ENCODE measurements at places on chromosomes 7 and 10.
A peak's percentile ranks its signal among the peaks of the same experiment; 100 is the strongest.

DNA sequence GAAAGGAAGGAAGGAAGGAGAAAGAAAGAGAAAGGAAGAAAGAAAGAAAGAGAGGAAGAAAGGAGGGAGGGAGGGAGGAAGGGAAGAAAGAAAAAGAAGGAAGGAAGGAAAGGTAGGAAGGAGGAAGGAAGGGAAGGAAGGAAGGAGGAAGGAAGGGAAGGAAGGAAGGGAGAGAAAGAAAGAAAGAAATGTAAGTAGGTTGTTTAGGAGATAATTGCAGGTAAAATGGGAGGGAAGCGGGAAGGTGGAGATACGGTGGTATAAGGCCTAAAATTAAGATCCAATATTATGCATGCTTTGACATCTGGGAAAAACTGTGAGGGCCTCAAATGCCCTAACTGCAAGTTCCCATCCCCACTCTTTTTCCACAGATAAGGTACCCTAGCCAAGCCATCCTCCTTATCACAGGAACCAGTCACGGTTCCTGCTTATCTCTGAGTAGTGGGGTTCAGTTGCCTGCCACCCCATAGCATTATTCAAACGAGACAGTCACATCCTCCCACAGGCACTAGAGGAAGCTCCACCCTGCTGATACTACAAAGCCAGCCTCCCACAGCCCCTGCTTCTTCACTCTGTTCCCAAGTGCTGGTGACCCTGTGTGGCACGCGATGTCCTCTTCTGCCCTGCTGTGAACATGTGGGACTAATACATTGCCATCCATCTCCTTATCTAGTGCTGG, 28.7 kb downstream of the ST8SIA6 start:
- no peak for DNase-seq

- no peak for DNase-seq
Measured at GRCh38 chr10:63384001-63384400, 81.8 kb downstream of the JMJD1C start.

- peak; percentile 87 for DNase-seq
Measured at GRCh38 chr7:2736411-2736914, 48.5 kb downstream of the AMZ1 start.

- DNase-seq = peak; percentile 96
Measured at GRCh38 chr10:119028900-119029612, 458 bp upstream of the NANOS1 start.

- no peak for DNase-seq
Measured at GRCh38 chr7:38842746-38843145, 66.2 kb downstream of the VPS41 start.

DNA sequence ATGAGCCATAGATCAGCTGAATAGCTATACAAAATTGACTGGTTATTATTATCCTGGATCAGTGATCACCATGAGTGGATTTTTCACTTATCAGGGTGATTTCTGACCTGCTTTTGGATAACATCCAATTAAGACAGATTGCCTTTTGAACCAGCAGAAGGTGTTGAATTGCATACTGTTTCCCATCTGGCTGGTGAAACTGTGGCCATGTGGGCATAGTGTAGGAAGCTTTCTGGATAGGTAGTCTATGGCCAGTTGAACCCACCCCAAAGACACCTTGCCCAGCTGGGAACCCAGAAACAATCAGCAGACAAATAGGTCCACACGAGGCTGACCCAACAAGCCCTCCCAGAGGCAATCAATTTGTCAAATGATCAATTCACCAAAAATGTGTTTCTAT, 29.3 kb downstream of the DNAJC12 start:
- DNase-seq = no peak

- no peak for DNase-seq
Measured at GRCh38 chr7:92325858-92326257, 80.1 kb downstream of the ANKIB1 start.

DNA sequence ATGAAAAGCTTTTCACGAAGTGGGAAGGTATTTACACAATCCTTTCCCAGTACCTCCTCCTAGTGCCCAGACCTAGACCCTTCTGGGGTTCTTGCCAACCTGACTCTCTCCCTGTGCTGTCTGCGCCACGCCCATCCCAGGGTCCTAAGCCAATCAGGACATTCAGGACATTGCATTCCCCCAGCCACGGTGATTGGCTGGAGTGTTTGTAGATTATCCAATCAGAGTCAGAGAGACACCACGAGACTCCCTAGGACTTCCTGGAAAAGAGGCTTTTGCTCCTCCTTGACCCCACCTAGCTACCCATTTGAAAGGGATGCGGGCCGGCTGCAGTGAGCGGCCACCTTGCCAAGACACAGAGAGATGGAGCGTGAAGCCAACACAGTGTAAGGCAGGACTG, 3.5 kb upstream of the GDF2 start:
- DNase-seq = peak; percentile 51

GRCh38 chr7:114468844-114469243, 54.2 kb downstream of the FOXP2 start:
- DNase-seq = no peak

- DNase-seq = no peak
Measured at GRCh38 chr7:27375958-27376357, 133.4 kb downstream of the EVX1 start.

- no peak for DNase-seq
Measured at GRCh38 chr7:13110107-13110506, 422.7 kb downstream of the ARL4A start.

GRCh38 chr7:26958834-26959233, 94.4 kb upstream of the SKAP2 start:
- no peak for DNase-seq

- no peak for DNase-seq
Measured at GRCh38 chr7:36281945-36282717, 107.5 kb upstream of the ANLN start.

- no peak for DNase-seq
Measured at GRCh38 chr10:121792198-121792597, 135.6 kb downstream of the ATE1 start.

DNA sequence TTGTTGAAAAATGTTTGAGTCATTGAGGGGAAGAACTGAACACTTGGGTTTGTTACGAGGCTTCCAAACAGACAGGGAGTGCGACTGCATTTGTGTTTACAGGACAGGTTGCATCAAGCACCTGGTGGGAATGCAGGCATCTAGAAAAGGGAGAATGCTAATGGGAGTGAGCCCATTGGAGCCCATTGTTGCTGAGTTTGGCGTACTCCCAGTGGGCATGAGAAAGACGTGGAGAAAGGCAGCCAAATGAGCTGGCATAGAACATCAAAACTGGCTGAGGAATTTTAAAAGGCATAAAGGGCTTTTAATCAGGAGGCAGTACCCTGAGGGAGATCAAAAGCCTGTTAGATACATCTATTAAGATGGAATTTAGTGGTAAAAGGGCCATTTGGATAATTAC, 171.6 kb upstream of the NPSR1 start:
- no peak for DNase-seq

- DNase-seq = no peak
Measured at GRCh38 chr10:82452046-82452445, 577.1 kb downstream of the NRG3 start.

DNA sequence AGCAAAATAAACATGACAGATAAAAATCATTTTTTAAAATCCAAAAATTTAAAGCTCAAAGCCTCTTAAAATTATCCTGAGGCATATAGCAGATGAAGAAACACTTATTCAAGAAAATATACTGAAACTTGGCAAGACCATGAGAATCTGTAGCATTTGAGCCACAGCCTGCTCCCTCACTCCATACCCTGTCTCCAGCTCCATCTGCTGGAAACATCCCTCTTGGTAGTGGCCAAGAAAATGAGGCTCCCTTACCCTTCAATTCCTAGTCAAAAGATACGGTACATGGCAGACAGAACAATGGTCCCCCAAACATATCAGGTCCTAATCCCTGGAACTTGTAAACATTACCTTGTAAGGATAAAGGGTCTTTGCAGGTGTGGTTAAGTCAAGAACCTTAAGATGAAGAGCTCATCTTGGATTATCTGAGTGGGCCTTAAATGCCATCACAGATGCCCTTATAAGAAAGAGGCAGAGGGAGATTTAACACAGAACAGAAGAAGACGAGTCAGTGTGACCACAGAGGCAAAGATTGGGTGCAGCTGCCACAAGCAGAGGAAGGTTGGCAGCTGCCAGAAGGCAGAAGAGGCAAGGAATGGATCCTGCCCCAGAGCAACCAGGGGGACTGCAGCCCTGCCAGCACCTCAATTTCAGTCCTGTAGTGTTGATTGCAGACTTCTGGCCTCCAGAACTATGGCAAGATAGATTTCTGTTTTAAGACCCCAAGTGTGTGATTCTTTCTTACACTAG, 149.4 kb downstream of the ZNF248 start:
- DNase-seq = no peak

DNA sequence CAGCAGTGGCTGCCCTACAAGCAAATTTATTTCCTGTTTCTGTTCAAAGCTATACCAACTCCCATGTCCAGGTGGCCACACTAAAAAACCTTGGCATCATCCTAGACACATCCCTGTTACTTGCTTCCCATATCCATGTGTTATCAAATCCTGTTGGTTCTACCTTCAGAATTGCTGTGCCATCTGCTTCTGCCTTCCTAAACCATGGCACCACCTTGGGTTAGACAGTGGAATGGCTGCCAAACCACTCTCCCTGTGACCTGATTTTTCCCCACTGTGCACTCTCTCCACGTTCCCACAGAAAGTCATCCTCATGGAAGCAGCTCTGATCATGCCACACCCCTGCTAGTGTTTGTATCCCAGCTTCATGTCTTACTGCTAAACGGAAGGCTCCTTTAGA, 697.6 kb upstream of the GALNT17 start:
- no peak for DNase-seq

DNA sequence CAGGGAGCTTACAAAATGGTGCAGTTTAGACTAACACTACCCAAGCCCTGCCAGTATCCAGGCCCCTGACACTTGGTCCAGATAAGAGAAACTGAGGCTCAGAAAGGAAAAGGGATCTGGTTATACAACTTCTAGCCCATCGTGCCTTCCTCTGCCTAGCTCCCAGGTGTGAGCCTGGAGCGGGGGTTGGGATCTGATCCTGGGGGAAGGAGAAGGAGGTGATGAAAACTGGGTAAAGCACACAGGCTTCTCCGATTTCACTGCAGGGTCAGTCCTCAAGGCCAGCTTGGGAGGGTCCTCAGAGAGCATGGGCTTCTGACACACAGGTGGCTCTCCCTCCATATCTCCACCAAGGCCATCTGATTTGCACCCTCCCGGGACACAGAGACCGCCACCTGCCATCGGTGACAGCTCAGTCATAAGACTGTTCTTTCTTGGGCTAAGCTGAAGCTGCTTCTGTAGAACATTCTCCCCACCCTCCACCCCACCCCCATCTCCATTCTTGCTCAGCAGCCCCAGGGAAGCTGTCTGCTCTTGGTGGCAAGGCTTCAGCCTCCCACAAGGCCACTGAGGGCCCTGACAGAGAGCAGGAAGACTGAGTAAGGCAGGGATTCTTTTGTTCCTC, 16.4 kb downstream of the SRRM3 start:
- no peak for DNase-seq

- no peak for DNase-seq
Measured at GRCh38 chr7:149494738-149495368, 2.8 kb downstream of the ZNF746 start.

DNA sequence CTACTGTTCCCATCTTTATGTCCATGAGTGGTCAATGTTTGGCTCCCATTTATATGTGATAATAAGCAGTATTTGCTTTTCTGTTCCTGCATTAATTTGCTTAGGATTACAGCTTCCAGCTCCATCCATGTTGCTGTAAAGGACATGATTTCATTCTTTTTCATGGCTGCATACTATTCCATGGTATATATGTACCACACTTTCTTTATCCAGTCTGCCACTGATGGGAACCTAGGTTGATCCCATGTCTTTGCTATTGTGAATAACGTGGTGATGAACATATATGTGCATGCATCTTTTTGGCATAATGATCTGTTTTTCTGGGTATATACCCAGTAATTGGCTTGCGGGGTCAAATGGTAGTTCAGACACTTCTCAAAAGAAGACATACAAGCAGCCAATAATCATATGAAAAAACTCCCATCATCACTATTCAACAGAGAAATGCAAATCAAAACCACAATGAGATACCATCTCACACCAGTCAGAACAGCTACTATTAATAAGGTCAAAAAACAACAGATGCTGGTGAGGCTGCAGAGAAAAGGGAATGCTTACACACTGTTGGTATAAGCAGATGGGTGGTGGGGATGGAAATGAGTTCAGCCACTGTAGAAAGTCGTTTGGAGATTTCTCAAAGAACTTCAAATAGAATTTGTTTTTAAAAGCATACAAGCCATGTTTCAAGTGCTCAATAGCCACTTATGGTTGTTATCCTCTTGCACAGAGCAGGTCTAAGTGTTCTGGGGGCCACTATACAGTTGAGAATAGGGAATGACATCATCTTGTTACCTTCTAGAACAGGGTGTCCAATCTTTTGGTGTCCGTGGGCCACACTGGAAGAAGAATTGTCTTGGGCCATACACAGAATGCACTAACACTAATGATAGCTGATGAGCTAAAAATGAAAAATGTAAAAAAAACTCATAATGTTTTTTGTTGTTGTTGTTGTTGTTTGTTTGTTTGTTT, 23.2 kb upstream of the SDK1 start:
- no peak for DNase-seq

DNA sequence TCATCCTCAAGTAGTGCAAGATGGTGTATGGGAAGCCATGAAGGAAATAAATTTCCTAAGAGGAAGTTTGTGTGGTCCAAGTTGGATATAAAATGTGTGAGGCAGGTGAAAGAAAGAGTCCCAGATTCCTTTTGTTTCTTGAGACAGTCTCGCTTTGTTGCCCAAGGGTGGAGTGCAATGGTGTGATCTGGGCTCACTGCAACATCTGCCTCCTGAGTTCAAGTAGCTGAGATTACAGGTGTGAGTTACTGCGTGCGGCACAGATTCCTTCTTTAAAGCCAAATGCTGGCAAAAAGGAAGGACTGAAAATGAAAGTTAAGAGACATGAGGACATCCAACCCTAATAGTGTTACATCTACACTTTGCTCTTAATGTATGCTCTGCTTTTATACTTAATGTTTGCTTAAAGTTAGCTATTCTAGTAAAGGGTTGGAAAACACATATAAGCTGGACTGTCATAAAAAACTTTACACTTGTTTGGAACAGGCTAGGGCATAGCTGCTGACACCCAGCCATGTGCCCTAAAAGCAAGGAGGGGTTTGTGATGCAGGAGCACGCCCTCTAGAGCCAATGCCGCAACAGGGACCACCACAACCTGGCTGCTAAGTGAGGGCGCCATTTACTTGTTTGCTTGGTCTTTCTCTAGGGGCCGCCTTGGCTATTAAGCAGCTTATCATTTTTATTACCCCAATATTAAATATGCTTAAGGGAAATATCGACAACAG, 34.5 kb downstream of the CLEC2L start:
- DNase-seq = no peak

DNA sequence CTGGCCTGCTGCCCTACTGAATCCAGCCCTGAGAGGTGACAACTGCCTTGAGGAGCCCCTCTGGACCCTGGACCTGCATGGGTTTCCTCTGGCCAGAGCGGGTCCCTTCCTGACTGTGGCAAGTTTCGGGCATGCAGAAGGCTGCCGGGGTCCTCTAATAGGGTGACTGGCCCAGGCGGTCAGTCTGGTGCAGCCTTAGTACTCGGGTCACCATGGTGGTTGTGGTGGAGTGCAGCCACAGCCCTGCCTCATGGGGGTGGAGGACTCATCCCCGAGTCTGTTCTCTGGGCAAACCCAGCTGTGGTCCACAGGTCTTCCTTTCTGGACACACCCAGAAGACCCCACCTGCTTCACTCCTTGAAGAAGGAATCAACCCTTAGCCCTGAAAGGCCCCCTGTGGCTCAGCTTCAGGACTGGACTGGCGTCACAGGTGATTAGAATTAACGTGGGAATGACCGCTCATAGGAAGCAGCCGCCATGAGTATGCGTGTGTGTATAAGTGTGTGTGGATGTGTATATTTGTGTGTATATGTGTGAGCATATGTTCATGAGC, 28.7 kb downstream of the RAMP3 start:
- no peak for DNase-seq

- no peak for DNase-seq
Measured at GRCh38 chr10:31145986-31146385, 114.3 kb upstream of the ZNF438 start.

Data from mesenteric fat pad (tissue), 1 donor.